Stimulated activated CD8-positive, alpha-beta memory T cell treated with anti-CD3 and anti-CD28 coated beads, Interleukin-2, amount 100 ng/mL, for 1 hour (primary cell): ENCODE measurements at places on chromosomes 4 and X.

DNA sequence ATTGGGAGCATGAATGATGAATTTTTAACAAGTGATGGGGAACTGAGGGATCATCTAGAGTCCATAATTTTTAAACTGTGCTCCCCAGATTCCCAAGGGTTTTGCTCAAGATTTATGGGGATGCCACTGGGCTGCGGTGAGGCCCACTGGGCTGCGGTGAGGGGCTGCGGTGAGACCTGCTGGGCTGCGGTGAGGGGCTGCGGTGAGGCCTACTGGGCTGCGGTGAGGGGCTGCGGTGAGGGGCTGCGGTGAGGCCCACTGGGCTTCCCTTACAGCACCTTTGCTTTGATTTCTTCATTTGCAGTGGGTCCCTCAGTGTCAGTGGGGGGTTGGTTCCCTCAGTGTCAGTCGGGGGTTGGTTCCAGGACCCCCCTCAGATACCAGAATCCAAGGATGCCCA lies 47.4 kb upstream of the ATOH1 start:
- DNase-seq, result no peak

- no peak for DNase-seq
Measured at GRCh38 chr4:139782926-139783522, 117.4 kb downstream of the MGST2 start.

DNA sequence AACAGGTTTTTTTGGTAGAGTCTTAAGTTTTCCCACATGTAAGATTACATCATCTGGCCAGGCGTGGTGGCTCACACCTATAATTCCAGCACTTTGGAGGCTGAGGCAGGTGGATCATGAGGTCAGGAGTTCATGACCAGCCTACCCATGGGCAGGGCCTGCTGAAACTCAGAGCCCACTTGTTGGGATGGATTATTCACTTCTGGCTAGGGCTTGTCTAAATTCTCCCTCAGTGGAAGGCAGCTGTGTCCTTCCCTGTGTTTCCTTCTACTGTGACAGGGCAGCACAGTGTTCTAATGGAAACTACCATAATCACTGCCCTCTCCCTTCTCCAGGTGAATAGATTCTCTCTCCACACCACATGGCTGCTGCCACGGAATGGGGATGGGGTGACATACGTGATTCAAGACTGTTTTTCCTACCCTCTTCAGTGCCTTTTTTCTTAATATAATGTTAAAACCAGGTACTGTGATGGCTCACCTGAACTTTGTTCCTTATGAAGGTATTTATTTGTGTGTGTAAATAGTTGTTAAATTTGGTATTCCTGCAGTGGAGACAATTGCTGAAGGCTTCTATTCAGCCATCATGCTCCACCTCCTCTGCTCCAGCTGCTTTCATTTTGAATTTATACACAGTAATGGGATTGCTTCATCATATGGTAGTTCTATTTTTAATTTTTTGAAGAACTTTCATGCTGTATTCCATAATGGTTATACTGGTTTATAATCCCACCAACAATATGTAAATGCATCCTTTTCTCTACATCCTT lies 287.2 kb upstream of the HS3ST1 start:
- DNase-seq, result no peak

GRCh38 chr4:152392079-152392478 lies 143.8 kb downstream of the FBXW7 start:
- DNase-seq, result no peak

- no peak for DNase-seq
Measured at GRCh38 chr4:173025131-173025530, 143.5 kb upstream of the GALNT7 start.

DNA sequence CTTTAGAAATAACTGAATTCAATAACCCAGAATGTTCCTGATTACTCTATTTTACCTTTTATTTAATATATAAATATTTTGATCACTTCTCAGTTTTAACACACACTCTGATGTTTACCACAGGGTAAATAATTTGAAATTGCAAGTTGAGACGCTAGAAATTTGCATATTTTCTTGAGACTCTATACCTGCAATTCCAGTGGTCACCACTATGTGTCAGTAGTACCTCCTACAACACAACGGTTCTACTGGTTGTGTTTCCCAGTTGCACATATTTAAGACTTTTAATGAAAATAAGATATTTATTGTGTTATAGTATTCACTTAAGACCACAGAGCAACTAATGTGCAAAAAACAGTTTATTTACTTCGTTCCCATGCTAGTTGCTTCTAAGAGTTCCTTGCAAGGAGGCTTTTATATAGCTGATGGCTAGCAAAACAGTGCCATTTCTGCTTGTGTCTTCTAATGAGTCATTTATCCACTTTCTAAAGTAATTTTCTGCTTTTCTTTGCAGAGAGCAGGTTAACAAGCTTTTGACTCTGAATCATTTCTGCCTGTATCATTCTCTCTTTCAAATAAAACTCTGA lies 98.9 kb upstream of the PDLIM3 start:
- no peak for DNase-seq

GRCh38 chr4:76518241-76518640 lies 83.2 kb downstream of the SHROOM3 start:
- DNase-seq, result no peak

- DNase-seq, result no peak
Measured at GRCh38 chrX:152343306-152343705, 107.8 kb downstream of the GABRA3 start.

GRCh38 chrX:17009856-17010625 lies 63.6 kb downstream of the REPS2 start:
- DNase-seq, result no peak

DNA sequence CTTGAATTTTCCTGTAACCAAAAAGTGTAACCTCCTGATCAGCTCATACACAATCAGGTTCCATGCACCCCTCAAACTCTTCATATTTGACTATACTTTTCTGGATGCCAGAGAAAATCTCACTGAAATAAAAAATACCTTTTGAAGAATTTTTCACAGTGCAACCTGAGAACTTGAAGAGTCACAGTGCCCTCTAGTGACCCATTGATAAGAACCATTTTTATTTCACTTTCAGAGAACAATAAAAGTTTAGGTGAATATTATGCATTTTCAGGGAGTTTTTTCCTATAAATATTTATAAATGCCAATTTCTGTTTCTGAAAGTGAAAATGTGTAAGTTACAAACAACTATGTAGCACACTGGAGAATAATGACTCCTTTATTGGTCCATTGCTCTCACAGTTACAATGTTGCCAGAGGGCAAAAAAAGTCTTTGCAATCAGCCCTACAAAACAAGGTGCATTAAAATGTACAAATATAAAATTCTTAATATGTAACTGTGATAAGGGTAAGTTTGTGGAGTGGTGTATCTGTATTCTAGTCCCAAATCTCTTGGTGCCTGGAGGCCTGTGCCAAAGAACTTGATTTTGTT lies 153.6 kb upstream of the INTU start:
- no peak for DNase-seq
